HCEC 1CT (cell line): ENCODE measurements at places on chromosomes 4 and X.

- no peak for DNase-seq
These were observed 435.5 kb downstream of the DTHD1 start for GRCh38 chr4:36716874-36717273.

- DNase-seq, result no peak
These were observed 52.3 kb downstream of the C4orf51 start for GRCh38 chr4:145732001-145732815.

DNA sequence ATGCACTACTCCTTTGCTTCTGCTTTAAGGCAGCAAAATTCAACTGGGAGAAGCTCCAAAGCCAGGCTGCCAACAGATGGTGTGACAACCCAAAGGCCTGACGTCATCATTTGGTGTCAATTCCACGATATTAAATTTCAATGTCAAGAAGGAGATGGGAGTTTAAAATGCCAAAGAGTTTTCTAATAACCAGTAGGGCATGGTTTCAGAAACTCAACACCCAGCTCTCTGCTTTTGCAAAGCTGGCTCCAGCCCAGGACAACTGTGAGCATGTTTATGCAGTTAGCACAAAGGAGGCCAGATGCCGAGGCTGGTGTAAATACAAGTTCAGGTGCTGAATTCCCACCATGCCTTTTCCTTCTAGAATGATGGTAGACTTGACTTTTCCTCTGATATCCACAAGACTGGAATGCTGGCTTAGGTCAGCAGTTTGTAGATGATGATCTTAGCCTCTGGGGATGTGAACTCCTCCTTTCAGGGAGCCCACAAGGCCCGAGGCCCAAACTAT, 67.3 kb downstream of the AFAP1 start:
- DNase-seq, result peak; percentile 68

DNA sequence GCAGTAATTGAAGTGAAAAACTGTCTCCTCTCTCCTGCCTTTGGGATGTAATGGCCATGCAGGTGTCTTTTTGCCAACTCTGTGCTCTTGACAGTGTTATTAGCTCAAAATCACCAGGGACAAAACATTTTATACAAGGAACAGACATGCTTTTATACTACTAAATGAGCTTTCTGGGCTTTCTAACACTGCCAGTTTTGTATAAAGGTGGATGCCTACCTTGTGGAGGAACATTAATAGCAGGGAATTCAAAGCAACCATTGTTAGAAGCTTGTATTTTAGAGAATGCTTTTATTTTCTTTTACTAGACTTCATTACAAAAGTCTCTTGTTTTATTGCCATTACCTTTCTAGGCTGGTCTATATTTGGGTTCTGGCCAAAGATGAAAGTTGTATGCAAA, 54.7 kb upstream of the ARSJ start:
- no peak for DNase-seq

DNA sequence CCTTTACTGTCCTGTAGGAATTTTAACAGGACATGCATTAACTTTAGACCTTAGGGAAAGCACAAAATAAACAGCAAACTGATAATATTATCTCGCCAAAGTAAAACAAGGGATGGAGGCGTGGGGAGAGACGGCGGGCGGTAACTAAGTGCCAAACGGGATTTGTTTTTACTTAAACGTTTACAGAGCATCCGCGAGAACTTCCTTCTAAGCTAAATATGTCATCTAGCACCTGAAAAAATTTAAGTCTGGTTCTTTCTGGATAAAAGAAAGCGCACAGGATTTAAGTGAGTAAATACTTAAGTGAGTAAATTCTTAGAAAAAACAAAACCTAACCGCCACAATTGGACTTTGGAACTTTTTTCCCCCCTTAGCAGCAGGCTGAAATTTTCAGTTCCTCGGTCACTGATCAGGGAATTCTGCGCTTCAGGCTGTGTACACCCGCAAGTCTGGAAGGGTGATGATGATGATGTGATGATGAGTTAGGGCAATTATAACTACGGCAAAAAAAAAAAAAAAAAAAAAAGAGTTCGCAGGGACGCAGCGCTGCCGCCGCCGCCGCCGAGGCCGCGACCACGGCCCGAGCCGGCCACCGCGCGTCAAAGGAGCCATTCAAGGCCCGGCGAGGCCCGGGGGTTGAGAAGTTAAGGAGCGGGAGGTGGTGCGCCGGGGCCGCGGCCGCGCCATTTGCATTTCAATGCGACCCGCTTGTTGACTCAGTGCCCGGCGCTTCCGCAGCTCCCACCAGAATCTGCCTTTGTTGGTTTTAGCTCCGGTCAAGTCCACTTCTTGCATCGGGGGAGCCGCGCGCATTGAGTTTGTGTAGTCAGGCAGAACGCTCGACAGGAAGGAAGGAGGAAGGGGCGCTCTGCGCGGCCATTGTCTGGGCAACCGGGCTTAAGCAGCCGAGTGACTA, 108.8 kb downstream of the SPRY1 start:
- DNase-seq, result peak; percentile 33

GRCh38 chrX:70476166-70476933, 31.7 kb downstream of the DLG3 start:
- no peak for DNase-seq

- no peak for DNase-seq
These were observed 147.5 kb upstream of the SMIM31 start for GRCh38 chr4:164606478-164606877.

GRCh38 chr4:175127314-175127713, 209.2 kb downstream of the ADAM29 start:
- peak; percentile 73 for DNase-seq

GRCh38 chrX:70478526-70479245, 34.1 kb downstream of the DLG3 start:
- DNase-seq, result peak; percentile 37

- DNase-seq, result no peak
These were observed 132.8 kb downstream of the DTHD1 start for GRCh38 chr4:36414248-36414647.

- DNase-seq, result no peak
These were observed 105.2 kb upstream of the FGF16 start for GRCh38 chrX:77342004-77342403.

DNA sequence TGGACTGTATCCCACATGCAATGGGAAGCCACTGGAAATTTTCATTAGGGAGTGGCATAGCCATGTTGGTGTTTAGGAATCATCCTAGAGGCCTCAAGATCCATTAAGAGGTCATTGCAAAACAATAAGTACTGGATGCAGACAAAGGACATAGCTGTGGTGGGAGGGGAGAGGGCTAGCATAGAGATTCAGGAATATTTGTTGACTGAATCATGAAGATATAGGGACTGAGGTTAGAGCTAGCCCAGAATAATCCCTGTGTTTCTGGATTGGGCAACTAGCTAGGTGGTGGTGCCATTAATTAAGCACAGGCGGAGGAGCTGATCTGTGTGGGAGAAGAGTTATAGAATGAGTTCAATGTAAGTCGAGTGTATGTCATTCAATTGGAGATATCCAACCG, 135.0 kb downstream of the RAB28 start:
- peak; percentile 21 for DNase-seq

DNA sequence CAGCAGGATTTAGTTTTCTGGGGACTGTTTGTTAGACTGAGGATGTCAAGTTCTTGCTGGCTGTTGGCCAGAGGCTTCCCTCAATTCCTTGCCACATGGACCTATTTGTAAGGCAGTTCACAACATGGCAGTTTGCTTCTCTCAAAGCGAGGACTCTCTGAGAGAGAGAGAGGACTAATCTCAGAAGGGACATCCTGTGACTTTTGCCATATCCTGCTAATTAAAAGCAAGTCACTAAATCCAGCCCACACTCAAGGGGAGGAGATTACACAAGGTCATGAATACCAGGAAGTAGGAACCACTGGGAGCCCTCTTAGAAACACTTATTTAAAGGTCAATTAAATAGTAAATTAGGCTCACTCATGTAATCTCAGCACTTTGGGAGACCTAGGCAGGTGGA, 38.2 kb downstream of the PPP1R2C start:
- no peak for DNase-seq

- DNase-seq, result no peak
These were observed 2.1 kb downstream of the MAGEA10 start for GRCh38 chrX:152136312-152136711.

- DNase-seq, result peak; percentile 63
These were observed 99.3 kb upstream of the PRKG2 start for GRCh38 chr4:81314196-81314896.

DNA sequence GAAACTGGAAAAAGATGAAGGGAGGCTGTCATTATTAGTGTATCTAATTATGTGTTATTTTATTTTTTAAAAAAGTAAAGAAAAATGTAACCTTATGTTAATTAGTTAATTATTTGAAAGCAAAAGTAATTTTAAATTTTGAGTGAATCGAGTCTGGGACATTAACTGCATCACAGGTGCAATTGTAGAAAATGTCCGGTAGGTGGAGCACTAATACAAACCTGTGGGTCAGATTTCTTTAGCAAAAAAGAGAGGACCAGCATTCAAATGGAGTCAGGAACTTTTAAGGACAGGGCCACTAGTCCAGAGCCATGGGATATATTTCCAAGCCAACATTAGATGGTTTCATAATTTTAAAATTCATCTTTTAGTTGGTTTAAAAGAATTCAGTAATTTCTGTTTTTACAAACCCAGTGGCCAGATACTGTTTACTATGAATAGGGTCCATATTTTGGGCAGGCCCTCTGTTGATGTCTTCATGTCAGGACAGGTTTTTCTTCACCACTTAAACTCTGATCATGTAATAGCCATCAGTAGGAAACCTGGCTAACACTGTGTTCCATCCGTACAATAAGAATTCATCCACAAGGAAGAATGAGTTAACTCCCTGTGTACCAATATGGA, 27.2 kb downstream of the BST1 start:
- DNase-seq, result peak; percentile 24

- no peak for DNase-seq
These were observed 93.5 kb upstream of the ADAD1 start for GRCh38 chr4:122285285-122285684.

DNA sequence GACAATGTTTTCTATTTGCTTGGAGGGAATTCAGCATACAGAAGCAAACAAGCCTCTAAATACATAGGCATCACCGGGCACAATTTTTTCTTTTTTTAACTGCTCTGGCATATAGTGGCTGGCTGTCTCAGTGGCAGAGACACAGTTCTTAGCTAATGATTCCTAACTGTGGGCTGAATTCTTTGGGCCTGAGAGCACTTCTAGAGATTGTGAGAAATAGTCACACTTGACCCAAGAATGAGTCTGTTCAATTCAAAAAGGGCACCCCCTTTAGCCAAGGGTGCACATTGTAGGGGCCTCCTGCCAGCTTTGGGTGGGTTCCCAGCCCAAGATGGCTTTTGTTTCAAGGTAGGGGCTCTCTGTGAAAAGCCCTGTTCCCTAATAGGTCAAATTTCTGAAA, 345.7 kb downstream of the ARHGAP10 start:
- no peak for DNase-seq

- no peak for DNase-seq
These were observed 239.5 kb upstream of the TET2 start for GRCh38 chr4:104907074-104907649.

GRCh38 chrX:109632906-109633504, 8.0 kb upstream of the KCNE5 start:
- DNase-seq, result no peak
